Neural crest cell (in vitro differentiated cells): ENCODE measurements at places on chromosomes 6 and 20.
A peak's percentile ranks its signal among the peaks of the same experiment; 100 is the strongest.

GRCh38 chr20:63060057-63060991, 53.6 kb upstream of the BHLHE23 start:
- H3K27ac ChIP-seq = peak overlapping the region; percentile 91
- H3K4me1 ChIP-seq = peaks cover 16% of the 10 kb centered on the region
- DNase-seq = peak; percentile 33

- no peak overlapping the region for H3K27ac ChIP-seq
- no peak for DNase-seq
- no peak overlapping the region for H3K4me3 ChIP-seq
- no peaks in the 10 kb centered on the region for H3K27me3 ChIP-seq
- no peaks in the 10 kb centered on the region for H3K36me3 ChIP-seq
These were observed 185.1 kb upstream of the RAB32 start for GRCh38 chr6:146358431-146359046.

- no peak overlapping the region for H3K4me3 ChIP-seq
- no peak overlapping the region for H3K27ac ChIP-seq
- H3K4me1 ChIP-seq = peaks cover 2% of the 10 kb centered on the region
- peaks cover 5% of the 10 kb centered on the region for H3K36me3 ChIP-seq
These were observed 117.1 kb downstream of the TBXT start for GRCh38 chr6:166050559-166050958.

DNA sequence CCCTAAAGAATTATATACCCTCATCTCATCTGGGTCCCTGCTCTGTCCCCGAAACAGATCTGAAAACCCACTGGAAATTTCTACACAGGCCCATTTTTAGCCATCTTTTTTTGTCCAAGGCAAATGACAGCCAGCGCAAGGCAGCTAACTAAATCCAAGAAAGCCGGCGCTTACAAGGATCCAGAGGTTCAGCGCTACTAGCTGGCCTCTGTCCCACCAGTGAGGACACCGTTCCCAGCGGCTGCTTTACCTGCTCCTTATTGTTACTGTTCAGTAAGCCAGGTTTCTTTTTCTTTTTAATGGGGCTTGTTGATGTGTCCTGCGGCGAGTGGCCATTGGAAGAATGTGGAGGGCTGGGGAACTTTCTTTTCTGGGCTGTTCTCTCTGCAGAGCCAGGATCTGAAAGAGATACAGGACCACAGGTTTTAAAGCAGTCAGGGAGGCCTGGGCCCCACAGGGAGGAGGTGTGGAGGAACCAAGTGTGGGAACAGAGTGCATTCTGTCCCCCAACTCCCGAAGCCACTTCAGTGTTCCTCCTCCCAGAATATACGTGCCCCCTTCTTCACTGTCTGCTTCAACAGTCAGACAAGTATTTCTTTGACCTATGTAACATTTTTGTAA, 46.6 kb downstream of the ZMYND8 start:
- H3K27ac ChIP-seq = no peak overlapping the region
- peaks cover 8% of the 10 kb centered on the region for H3K36me3 ChIP-seq
- H3K27me3 ChIP-seq = no peaks in the 10 kb centered on the region
- no peak overlapping the region for H3K4me3 ChIP-seq

DNA sequence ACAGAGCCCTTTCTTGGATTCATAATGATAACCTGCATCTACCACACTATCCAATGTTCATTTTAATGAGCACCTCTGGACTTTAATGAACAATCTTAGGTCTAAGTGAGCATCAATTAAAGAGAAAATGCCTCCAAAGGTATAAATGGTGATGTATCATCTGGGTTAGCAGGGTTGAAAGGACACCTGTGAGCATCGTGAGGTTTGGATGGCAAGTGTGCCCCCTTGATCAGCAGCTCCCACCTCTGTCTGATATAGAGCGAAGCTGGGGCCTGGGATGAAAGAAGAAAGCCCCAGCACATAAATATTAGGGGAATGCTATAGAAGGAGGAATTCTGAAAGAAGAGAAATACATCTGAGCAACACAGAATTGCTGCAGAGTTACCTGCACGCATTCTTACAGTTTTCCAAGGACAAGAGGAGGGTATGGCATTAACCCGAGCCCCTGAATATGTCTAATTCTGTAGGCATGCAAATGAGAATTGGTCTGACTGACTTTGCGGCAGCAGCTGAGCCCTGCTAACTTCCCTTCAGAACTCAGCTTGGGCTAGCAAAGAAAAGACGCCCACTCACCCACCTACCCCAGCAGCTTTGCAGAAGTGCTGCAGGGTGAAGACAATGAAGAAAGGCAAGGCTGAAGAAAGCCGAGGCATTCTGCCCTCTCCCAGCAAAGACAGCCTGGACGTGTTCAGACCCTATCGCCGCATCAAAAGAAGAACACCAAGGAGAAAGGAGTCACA, 136.2 kb downstream of the GMPR start:
- no peaks in the 10 kb centered on the region for H3K36me3 ChIP-seq
- no peak for DNase-seq
- peak overlapping the region; percentile 48 for H3K4me3 ChIP-seq
- no peak overlapping the region for H3K27ac ChIP-seq
- no peaks in the 10 kb centered on the region for H3K27me3 ChIP-seq
- H3K4me1 ChIP-seq = peaks cover 22% of the 10 kb centered on the region

DNA sequence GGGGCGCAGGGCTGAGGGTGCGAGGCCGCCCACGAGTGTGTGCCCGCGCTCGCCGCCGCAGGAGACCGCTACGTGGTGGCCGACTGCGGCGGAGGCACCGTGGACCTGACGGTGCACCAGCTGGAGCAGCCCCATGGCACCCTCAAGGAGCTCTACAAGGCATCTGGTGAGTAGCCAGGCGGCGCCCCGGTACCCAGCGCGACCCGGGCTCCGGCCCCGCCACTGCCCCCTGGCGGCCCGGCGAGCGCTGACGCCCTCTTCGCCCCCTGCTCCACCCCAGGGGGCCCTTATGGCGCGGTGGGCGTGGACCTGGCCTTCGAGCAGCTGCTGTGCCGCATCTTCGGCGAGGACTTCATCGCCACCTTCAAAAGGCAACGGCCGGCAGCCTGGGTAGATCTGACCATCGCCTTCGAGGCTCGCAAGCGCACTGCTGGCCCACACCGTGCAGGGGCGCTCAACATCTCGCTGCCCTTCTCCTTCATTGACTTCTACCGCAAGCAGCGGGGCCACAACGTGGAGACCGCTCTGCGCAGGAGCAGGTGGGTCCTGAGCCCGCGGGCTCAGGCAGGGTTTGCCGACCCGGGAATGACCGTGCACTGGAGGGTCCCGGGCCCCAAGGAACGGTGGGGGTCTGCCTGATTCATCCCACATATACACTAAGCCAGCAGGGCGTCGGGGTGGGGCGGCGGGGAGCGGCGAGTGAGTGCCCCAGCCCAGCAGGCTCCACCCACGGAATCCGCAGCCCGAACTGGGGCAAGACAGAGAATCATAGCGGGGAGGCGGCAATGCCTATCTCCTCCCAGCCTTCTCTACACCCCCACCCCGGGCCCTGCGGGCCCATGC, 17.4 kb downstream of the HSPA12B start:
- H3K36me3 ChIP-seq = peaks cover 9% of the 10 kb centered on the region
- peaks cover 17% of the 10 kb centered on the region for H3K4me1 ChIP-seq
- peak overlapping the region; percentile 69 for H3K4me3 ChIP-seq
- H3K27ac ChIP-seq = no peak overlapping the region
- peak; percentile 68 for DNase-seq

- H3K4me1 ChIP-seq = no peaks in the 10 kb centered on the region
- DNase-seq = no peak
- H3K27ac ChIP-seq = no peak overlapping the region
- H3K27me3 ChIP-seq = no peaks in the 10 kb centered on the region
These were observed 60.5 kb downstream of the MTHFD1L start for GRCh38 chr6:150925976-150926375.

DNA sequence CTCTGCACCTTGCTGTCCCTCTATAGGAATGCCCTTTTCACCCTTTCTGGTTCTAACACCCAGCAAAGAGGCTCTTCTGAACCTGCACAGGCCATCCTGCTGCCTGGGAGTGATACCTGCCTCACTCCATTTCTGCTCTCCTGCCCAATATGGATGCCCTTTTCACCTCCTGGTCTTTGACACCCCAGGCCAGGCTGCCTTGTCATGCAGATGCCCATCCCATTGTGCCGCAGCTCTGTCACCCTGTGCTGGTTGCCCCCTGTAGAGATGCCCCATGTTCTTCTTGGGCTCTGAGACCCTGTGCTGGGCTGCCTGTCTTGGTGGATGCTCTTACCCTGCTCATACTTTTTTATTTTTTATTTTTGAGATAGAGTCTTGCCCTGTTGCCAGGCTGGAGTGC, 95.3 kb downstream of the CDKAL1 start:
- peaks cover 9% of the 10 kb centered on the region for H3K36me3 ChIP-seq
- H3K27ac ChIP-seq = no peak overlapping the region
- H3K27me3 ChIP-seq = no peaks in the 10 kb centered on the region
- no peaks in the 10 kb centered on the region for H3K4me1 ChIP-seq

DNA sequence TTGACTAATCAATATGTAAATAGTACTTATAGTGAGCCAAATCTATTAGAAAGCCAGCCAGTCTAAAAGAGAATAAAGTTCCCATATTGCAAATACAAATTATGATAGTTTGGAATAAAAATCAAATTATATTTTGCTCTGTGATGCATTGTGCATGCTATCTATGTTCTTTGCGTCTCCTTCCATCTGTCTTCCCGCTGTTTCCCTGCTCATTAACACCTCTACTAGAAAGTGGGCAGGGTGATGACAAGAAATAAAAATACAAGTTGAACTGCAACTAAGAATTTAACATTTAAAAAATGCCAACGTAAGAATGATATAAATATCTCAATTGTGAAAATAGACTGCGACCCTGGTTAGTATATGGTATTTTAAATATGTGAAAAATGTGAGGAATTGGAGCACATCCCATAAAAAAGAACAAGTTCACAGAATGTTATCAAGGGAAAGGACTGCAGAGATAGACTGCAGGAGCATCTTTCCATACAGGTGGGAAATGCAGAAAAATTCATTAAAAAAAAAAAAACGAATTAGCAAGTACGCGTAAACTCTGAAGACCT, 157.6 kb upstream of the PDE7B start:
- no peak for DNase-seq
- H3K4me1 ChIP-seq = no peaks in the 10 kb centered on the region
- H3K27me3 ChIP-seq = no peaks in the 10 kb centered on the region
- H3K36me3 ChIP-seq = no peaks in the 10 kb centered on the region
- no peak overlapping the region for H3K27ac ChIP-seq

DNA sequence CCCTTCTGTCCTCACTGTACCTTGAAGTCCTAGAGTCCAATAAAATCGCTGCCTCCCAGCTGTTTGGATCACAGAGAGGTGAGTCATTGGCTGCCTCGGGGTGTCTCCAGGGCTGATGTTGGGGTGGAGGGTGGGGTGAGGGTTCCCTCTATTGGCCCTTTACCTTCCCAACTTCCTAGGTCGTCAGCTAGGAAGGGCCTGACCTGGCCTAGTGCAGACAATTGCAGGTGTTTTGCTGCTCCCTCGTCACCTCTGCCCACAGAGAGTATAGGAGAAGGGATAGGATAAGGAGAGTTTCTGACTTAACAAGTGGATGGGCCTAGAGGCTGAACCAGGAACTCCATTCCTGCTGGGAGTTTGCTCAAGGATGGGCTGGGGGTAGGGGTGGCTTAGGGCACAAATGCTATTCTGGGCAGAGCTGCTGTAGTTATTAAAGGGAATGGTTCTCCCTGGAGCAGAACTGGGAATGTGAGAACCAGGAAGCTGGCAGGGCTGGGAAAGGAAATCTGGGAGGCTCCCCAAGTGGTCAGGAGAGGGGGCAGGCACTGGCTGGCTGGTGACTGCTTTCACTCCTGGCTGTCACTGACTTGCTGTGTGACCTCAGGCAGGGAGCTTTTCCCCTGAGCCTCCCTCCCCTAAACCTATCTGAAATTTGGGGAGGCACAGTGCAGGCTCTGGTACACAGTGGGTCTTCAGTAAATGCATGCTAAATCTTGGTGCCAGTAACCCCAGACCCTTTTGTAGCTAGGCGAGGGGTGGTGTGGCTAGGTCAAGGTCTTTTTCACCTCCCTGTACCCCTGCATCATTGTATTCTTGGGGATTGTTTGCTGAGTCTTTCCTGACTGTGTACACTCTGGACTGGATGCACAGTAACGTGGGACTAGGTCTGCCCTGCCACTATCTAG, 1.5 kb downstream of the TP53INP2 start:
- H3K4me1 ChIP-seq = peaks cover 43% of the 10 kb centered on the region
- peaks cover 50% of the 10 kb centered on the region for H3K27me3 ChIP-seq
- no peak overlapping the region for H3K27ac ChIP-seq
- H3K36me3 ChIP-seq = no peaks in the 10 kb centered on the region
- DNase-seq = no peak
- H3K4me3 ChIP-seq = peak overlapping the region; percentile 95

DNA sequence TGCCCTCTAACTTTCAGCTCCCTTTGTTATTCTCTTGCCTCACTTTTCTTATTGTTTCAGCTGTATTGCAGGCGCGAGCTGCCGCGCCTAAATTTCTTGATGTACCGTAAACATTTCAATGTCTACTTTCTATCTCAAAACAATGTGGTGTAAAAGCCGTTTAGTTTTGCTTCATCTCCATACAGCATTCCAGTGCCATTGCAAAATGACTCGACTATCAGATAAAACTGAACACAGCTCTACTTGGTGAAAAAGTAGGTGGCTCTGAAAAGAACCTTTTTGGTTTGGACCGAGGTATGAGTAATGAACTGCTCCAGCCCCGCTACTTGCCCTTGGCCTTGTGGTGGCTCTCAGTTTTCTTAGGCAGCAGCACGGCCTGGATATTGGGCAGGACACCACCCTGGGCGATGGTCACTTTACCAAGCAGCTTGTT, 74.6 kb downstream of the OR2B2 start:
- no peaks in the 10 kb centered on the region for H3K27me3 ChIP-seq
- peaks cover 21% of the 10 kb centered on the region for H3K4me1 ChIP-seq
- no peak for DNase-seq
- H3K27ac ChIP-seq = no peak overlapping the region

DNA sequence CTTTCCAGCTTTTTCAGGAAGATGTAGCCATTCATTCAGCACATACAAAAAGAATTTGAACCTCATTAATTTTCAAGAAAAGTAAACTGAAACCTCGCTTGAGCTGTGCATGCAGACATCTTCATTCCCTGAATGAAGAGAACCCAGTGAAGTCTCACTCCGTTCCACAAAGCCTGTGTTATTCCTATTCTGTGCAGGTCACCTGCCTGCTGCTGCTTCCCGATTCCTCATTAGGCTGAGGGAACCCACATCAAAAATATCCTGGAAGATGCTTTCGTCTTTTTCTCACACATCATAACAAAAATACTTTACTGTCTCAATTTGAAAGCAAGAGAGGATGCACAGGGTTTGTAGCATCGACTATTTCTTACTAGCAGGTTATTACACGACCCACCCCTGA, 40.1 kb downstream of the TRMT6 start:
- H3K27ac ChIP-seq = no peak overlapping the region
- H3K4me3 ChIP-seq = peak overlapping the region; percentile 6
- no peaks in the 10 kb centered on the region for H3K36me3 ChIP-seq

DNA sequence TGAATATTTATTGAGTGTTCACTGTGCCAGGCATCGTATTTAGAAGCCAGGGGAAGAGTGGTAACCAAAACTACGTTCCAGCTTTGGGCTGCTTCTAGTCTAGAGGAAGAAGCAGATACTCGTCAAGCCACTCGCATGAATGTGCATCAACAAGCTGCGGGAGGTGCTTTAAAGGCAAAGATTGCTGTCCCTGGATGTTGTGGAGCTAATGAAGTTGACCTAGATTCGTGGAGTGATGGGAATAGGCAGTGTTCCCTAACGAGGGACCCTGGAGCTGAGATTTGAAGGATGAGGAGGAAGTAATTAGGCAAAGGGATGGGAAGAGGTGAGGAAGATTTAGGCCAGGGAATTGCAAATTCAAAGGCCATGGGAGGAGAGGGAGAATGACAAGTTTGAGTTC, 118.9 kb downstream of the TMEM170B start:
- no peak overlapping the region for H3K4me3 ChIP-seq
- H3K36me3 ChIP-seq = no peaks in the 10 kb centered on the region
- no peak overlapping the region for H3K27ac ChIP-seq
- peaks cover 41% of the 10 kb centered on the region for H3K4me1 ChIP-seq
- H3K27me3 ChIP-seq = no peaks in the 10 kb centered on the region
